Kidney glomerular epithelial cell (primary cell): ENCODE measurements at places on chromosomes 16 and 17.

DNA sequence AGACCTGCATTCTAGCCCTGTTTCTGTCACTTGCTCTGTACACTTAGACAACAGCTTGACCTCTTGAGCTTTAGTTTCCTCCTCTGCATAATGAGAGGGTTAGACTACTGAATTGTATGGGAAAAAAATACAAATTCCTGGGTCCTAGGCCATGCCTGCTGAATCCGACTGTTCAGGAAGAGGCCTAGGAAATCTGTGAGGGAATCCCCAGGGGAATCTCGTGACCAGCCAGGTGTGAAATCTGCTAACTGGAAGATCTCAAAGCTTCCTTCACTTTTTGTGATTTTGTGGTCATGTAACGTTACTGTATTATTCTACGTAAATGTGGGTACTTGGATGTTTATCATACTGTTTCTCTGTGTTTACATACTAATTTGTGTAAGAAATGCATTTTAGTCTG, 58.2 kb downstream of the CYLD start:
- peak; percentile 4 for DNase-seq

DNA sequence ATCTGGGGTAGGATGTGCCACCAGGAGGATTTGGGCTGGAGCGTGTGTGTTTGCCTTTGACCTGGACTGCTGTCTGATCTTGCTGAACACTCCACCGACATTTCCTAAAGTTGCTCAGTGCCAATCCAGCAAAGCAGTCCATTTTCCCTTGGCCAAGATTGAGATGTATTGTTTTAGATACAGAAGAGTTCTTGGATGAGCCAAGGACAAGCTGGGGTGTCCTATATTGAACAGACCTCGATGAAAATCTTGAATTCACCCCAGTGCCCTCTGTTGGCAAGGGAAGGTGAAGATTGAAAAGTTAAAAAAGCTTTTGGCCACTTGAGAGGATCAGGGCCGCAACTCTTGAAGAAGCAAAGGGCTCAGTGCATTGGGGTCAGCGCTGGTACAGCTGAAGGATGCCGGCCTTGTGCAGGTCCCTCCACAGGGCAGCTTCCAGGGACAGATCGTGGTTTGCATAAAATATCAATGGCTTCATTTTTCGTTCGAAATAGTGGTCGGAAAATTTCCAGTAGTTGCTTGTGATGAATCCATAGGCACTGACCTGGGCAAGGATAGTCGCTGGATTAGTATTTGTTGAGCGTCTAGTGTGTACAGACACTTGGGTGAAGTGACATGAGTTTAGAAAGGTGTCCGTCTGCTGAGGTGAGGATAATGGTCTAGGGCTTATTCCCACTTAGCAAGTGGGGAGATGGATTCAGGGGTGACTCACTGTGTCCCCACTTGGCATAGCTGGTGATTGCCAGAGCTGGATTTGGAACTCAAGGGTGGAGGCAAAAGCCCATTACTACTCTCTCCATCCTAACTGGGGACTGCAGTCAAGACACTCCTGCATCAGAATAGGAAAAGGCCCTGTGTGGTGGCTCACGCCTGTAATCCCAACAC, 19.7 kb downstream of the ST6GALNAC2 start:
- no peak for DNase-seq

- DNase-seq = no peak
These were observed 14.6 kb downstream of the ALOX12B start for GRCh38 chr17:8072729-8073461.

DNA sequence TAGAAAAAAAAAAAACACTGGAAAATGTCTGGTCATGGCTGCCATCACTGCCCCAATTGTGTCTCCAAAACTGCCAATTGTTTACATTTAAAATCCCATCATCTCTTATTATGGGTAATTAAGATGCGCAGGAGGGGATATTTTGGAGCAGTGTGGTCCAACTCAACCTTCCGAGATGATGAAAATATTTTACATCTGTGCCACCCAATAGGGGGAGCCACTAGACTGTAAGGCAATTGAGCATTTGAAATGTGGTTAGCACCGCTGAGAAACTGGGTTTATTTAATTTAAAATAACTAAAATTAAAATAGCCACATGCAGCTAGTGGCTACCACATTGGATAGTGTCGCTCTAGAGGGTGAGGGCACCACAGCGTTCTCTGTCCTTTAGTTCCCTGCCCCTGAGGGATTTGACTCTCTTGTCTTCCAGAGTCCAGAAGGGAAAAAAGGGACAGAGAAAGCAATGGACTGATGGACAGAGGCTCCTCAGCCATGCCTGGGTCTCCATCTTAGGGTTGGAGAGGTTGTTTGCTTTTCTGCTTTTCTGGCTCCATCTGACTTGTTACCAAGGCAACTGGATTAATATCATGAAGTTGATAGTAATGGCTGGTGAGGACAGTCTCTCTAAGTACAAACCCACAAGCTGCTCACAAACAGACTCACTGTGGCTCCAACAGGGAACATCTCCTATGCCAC, 3.5 kb downstream of the MPO start:
- DNase-seq = no peak

DNA sequence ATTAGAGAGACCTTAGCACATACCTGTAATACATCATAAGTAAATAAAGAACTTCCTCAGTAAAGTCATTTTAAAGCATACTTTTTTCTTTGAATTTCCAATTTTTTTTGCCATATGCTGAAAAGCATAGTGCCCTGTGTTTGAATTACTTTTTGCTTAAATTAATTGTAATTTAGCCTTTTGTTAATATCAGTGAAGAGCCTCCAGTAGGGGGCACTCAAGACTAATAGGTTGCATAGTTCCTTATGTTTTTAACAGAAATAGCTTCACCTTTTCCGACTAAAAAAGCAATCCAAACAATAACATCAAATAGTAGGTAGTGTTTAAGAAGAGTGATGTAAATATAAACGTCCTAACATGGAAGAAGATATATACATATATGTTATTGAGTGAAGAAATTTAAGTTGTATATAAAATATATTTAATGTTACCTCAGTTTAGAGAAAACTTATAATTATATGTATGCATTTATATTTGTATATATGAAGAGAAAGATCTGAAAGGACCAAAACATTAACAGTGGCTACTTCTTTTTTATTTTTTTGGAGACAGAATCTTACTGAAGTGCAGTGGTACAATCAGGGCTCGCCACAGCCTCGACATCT, 18.6 kb downstream of the RAD51C start:
- DNase-seq = peak; percentile 49

GRCh38 chr16:80751167-80751566, 53.2 kb downstream of the CDYL2 start:
- no peak for DNase-seq

- peak; percentile 87 for DNase-seq
These were observed 1418.8 kb downstream of the CDH11 start for GRCh38 chr16:63702981-63703590.

DNA sequence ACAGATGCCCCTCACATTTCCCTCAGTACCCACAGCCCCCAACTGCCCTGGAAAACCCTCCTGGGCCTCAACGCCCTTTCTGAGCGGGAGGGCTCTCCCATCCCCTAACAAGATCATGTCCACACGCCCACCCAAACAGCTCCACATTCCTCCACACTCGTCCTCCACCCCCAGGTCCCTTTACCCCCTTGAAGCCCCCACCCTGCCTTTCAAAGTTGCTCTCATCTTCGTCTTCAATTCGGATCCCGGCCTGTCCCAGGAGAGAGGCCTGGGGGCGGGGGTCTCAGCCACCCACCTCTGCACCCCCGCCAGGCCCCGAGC, 14.3 kb downstream of the HOXB4 start:
- no peak for DNase-seq

DNA sequence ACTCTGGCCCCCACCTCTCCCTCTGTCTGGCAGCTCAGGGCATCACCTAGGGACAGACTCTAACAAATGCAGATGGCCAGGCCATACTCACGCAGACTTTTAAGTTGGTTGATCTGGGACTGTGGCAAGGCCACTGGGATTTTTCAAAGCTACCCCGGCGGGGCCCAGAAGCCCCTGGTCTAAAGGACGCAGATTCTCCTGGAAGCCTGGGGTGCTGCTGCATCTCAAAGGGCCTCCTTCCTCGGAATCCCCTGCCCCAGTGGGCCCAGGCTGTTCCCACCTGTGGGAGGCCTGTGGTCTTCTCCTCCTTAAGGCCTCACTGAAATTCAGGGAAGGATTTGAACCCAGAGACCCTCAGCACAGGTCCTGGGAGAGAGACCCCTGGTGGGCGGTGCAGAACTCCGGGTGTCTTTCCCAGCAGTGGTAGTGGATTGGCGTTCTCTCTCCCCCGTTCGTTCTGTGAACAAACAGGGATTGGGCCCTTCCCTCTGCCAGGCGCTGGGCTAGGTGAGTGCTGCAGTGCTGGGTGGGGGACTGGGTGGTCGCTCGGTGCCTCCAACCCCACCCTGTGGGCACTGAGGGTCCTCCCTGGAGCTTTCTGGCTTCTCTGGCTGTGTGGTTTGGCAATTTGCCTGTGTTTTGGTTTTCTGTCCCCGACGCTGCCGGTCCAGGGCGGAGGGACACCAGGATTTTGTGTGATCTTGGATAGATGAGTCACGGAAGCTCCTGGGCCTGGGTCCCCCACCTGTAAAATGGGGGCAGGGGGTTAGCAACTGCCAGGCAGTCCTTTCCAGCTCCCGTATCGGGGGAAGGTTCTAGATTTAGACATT, 160.5 kb upstream of the GSE1 start:
- DNase-seq = no peak

DNA sequence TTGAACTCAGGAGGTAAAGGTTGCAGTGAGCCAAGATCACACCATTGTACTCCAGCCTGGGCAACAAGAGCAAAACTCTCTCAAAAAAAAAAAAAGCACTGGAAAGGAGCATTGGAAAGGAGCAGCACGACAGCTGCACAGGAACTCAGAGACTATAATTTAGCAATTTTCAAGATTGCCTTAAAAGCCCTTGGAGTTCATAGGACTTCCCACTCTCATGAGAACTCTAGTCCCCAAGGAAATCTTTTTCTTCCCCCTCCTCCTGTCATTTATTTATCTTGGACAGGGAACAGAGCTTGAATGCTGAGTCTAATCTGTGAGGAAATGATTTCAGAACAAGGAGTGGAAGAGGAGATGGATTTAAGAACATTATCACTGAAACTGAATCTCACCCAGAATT, 69.0 kb downstream of the PLXDC1 start:
- DNase-seq = no peak

DNA sequence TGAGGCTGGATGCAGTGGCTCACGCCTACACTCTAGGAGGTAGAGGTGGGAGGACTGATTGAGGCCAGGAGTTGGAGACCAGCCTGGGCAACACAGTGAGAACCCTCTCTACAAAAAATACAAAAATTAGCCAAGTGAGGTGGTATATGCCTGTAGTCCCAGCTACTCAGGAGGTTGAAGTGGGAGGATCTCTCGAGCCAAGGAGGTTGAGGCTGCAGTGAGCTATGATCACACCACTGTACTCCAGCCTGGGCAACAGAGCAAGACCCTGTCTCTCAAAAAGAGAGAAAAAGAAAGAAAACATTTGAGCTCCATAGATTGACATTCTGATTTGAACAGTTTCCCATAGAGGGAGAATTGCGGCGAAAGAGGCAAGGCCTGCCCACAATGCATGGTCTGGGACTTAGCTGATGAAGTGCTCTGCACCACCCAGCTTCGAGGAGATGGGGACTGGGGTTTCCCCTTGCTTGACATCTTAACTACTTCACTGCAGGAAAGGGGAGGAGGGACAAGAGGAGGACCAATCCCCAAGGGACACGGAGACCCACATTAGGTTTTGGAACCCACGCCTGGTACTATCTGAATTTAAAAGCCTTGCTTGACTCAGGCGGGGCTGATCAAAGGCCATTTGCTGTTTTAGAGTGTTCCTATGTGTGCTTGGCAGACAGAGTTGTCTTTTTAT, 21.7 kb downstream of the MSI2 start:
- DNase-seq = no peak

DNA sequence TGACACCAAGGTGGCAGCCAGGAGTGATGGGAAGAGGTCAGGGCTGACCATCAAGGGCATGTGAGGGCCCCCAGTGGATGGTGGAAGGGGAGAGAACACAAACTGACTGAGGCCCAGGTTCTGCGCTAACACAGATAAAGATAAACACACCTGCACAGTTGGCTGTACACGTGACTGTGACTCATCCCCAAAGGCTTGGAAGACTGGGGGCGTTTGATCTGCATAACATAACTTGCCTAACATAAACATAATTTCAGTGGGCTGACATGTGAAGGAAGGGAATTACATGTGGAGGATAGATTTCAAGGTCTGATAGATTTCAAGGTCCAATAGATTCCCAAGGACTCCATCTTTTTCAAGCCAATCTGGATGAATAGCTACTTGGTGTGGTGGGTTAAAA, 100.9 kb upstream of the TNRC6C start:
- DNase-seq = no peak

DNA sequence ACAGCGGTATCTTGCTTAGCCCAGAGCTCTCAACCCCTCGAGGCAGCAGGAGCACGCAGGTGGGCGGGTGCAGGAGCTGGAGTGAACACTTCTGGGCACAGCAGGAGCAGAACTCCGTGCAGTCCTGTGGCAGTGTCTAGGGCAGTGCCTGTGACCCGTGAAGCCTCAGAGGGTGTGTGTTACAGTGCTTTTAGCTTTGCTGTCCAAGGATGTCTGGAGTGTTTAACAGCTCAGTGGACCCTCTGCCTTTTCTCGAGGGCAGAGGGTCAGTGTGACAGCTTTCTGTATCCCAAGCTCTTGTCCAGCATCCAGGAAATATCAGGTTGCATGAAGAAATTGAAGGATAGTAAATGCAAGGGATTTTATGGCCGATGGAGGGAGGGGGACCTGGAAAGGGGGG, 16.4 kb upstream of the SSTR5 start:
- DNase-seq = no peak

DNA sequence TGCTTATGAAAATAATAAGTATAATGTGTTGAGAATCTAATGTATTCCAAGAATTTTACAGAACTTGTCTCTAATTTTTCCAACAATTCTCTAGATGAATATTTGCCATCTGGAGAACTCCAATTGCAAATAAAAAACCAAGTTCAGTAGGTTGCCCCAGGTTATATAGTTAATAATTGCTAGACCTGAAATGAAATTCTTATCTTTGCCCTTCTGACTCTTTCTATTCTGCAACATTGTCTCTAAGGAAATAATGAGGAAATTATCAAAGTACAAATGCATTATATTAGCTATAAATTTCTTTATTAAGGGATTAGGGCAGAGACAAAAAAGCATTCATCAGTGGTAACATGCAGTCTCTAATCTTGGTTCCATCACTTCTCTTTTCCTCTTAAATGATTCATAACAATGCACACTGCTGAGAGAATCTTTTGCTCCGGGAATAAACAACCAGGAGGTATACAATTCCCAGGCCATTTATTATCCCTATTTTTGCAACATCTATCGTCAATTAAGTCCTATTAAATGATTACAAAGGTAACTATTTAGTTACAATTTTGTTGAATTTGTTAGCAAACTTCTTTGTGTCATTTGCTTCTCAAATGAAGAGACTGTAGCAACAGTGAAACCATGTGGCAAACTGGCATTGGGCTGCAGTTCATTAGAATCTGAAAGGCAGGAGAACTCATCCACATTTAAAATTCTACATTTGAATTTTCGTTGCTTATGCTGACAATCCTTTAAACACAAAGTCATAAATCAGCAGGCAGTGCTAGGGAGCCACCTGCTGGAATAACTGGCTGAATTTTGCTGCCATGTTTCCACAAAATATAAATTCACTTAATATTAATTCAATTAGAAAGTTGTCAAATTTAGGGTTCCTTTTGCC, 349.6 kb downstream of the KIF2B start:
- peak; percentile 33 for DNase-seq
